T-cell (primary cell): ENCODE measurements at places on chromosomes 3 and 15.

- H3K27me3 ChIP-seq = no peaks in the 10 kb centered on the region
- no peak overlapping the region for H3K27ac ChIP-seq
- no peaks in the 10 kb centered on the region for H3K36me3 ChIP-seq
- H3K4me3 ChIP-seq = no peak overlapping the region
- DNase-seq = no peak
These were observed 276.6 kb upstream of the LRTM1 start for GRCh38 chr3:55204417-55204816.

- H3K36me3 ChIP-seq = no peaks in the 10 kb centered on the region
- peaks cover 2% of the 10 kb centered on the region for H3K27me3 ChIP-seq
- H3K4me1 ChIP-seq = no peaks in the 10 kb centered on the region
- no peak for DNase-seq
- H3K27ac ChIP-seq = no peak overlapping the region
These were observed 234.8 kb upstream of the TRIM42 start for GRCh38 chr3:140443073-140443472.

GRCh38 chr3:154749514-154749913 is 319.5 kb upstream of the GPR149 start:
- no peaks in the 10 kb centered on the region for H3K27me3 ChIP-seq
- no peak overlapping the region for H3K4me3 ChIP-seq
- no peak overlapping the region for H3K27ac ChIP-seq
- H3K4me1 ChIP-seq = no peaks in the 10 kb centered on the region

DNA sequence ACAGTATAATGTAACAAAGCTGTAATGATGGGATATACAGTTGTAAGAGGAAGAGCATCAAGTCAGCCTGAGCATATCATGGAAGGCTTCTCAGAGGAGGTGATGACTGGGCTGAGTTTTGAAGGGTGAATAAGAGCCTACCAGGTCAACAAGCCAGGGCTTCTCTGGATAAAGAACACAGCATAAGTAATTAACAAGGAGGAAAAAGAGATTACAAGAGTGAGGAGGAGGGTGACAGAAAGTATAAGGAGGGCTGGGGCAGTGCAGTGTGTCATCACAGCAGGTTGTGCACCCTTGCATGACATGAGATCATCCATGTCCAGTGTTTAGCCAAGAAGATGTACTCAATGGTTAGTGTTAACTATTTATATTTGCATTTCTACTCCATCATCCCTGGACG is 16.9 kb upstream of the SPATA12 start:
- no peak overlapping the region for H3K27ac ChIP-seq
- no peaks in the 10 kb centered on the region for H3K4me1 ChIP-seq
- no peaks in the 10 kb centered on the region for H3K27me3 ChIP-seq
- no peaks in the 10 kb centered on the region for H3K36me3 ChIP-seq
- no peak overlapping the region for H3K4me3 ChIP-seq
- no peak for DNase-seq

GRCh38 chr3:194702545-194702944 is 16.9 kb downstream of the FAM43A start:
- no peak overlapping the region for H3K4me3 ChIP-seq
- peaks cover 14% of the 10 kb centered on the region for H3K27me3 ChIP-seq
- no peaks in the 10 kb centered on the region for H3K36me3 ChIP-seq
- no peak for DNase-seq
- H3K27ac ChIP-seq = no peak overlapping the region
- H3K4me1 ChIP-seq = no peaks in the 10 kb centered on the region

GRCh38 chr15:34188711-34189110 is 21.2 kb downstream of the KATNBL1 start:
- no peaks in the 10 kb centered on the region for H3K36me3 ChIP-seq
- H3K4me1 ChIP-seq = no peaks in the 10 kb centered on the region
- no peaks in the 10 kb centered on the region for H3K27me3 ChIP-seq
- no peak overlapping the region for H3K27ac ChIP-seq
- no peak overlapping the region for H3K4me3 ChIP-seq

- no peaks in the 10 kb centered on the region for H3K4me1 ChIP-seq
- no peaks in the 10 kb centered on the region for H3K36me3 ChIP-seq
- H3K27ac ChIP-seq = no peak overlapping the region
- H3K27me3 ChIP-seq = no peaks in the 10 kb centered on the region
These were observed 61.2 kb downstream of the TSC22D2 start for GRCh38 chr3:150469031-150469930.

DNA sequence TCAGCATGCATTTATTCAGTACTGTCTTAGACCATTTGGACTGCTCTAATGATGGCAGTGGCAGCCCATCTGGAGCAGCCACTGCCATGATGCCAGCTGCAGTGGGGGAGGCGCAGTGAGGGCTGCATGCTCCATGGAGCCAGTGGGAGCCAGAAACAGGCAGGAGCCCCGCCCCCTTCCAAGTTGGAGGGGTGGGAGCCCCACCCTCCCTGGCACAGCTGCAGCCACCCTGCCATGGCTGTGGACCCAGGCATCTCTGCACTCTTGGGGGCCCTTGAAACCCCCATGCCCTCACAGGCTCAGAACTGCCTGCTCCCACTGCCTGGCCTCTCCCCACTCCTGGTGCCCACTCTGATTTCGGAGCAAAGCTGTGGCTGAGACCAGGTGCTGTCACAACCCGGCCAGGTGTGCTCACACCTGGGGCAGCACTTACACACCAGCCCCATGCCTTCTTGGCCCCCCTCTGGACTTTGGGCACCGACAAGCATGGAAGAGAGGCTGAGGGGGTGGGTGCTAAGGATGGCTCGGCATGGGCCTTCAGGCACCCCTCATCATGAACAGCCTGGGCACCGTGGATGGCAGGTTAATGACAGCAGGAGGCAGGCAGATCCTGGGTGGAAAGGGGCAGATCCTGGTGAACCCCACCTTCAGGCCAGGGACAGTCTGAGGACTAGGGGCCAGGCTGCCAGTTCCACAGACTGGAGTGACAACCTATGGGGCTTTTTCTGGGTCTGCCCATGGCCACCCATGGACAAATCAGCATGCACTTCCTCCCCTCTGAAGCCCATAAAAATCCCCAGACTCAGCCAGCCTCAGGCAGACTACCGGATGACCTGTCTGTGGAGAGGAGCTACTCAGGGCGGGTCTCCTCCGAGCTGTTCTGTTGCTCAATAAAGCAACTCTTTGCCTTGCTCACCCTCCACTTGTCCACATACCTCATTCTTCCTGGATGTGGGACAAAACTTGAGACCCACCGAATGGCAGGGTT is 18.3 kb downstream of the TBC1D21 start:
- H3K27me3 ChIP-seq = peaks cover 27% of the 10 kb centered on the region
- no peaks in the 10 kb centered on the region for H3K4me1 ChIP-seq
- DNase-seq = no peak
- H3K27ac ChIP-seq = no peak overlapping the region
- H3K4me3 ChIP-seq = no peak overlapping the region
- no peaks in the 10 kb centered on the region for H3K36me3 ChIP-seq
